ENCODE measurements at places on chromosomes 16 and 17. TPM values are rescaled to one million over a fixed set of nuclear protein-coding genes. Genes with fewer than 3 reads are reported as not detected.

DNA sequence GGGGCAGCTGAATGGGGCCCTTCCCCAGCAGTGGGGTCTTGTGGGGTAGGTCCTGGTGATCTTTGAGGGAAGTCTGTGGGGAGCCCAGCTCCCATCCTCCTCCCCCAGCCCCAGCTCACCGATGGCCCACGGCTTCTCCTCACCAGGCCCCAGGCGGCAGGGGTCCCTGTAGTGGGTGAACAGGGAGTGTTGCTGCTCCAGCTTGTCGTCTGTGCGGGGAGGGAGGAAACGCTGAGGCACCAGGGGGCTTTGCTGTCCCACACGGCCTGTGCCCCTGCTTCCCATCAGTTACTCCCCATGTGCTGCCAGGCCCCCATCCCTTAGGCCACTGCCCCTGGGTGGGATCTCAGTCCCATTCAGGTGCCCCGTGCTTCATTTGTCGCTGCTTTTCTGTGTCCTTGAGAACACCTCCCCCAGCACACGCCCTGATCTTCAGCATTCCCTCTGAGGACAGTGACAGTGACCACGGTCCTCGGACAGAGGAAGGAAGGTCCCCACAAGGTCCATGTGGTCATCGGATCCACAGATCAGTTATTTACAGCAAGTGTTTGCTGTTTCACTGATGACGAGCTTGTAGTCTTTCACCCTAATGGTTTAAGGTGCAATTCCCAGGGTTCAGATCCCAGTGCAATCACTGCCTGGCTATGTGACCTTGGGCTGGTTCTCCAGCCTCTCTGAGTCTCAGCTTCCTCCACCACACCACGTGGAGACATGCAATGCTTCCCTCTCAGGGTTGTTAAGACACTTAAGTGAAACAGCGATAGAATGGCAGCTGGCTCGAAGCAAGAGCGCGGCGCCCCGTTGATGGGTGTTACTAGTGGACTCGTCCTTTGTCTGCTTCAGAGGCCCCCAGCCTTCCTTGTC, 53.1 kb downstream of the PRMT7 start:
- H3K36me3 ChIP-seq: no peaks in the 10 kb centered on the region
- no peak overlapping the region for H3K4me3 ChIP-seq
- no peaks in the 10 kb centered on the region for H3K4me1 ChIP-seq
- no peak overlapping the region for H3K27ac ChIP-seq

MIF4GD gene
- polyA plus RNA-seq: 14.4 TPM

KRTAP1-5 gene
- 134 TPM for polyA plus RNA-seq

GRB2 gene
- 105 TPM for polyA plus RNA-seq

- peaks cover 17% of the 10 kb centered on the region for H3K36me3 ChIP-seq
- DNase-seq: peak; percentile 39
- 0 out of 2 replicates have a peak, but pooled peaks cover 3% of the 10 kb centered on the region for H3K4me1 ChIP-seq
- no peaks in the 10 kb centered on the region for H3K27me3 ChIP-seq
- H3K27ac ChIP-seq: no peak overlapping the region
Measured at GRCh38 chr16:57711-58110, 4.1 kb downstream of the SNRNP25 start.

GRCh38 chr16:72400257-72401083, 228.5 kb upstream of the PMFBP1 start:
- H3K27ac ChIP-seq: 0 out of 2 replicates have a peak overlapping the region, but pooled peaks have one; percentile 7
- H3K27me3 ChIP-seq: no peaks in the 10 kb centered on the region
- H3K4me3 ChIP-seq: no peak overlapping the region
- peak; percentile 71 for DNase-seq
- no peaks in the 10 kb centered on the region for H3K36me3 ChIP-seq

DNA sequence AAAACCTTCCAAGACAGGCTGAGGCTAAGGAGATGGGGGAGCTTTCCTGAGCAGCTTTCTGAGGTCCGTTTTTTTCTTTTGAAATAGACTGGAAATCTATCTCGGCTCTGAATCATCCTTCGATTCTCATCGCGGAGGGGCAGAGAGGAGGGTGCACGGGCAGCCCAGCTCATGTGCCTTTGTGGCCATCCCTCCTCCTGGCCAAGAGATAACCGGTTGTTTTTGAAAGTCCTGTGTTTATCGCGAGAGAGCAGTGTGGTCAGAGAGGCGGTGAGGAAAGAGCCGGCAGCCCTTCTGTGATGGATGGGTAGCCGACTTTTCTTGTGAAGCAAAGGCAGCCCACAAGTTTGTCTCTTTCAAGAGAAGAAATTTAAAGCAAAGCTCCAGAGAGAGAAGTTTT, 191.6 kb downstream of the CCDC182 start:
- peaks cover 9% of the 10 kb centered on the region for H3K4me1 ChIP-seq
- H3K27me3 ChIP-seq: no peaks in the 10 kb centered on the region
- H3K27ac ChIP-seq: no peak overlapping the region
- no peaks in the 10 kb centered on the region for H3K36me3 ChIP-seq

GRCh38 chr16:29974291-29975133, 844 bp downstream of the TAOK2 start:
- H3K4me3 ChIP-seq: peak overlapping the region; percentile 87
- H3K36me3 ChIP-seq: no peaks in the 10 kb centered on the region

DNA sequence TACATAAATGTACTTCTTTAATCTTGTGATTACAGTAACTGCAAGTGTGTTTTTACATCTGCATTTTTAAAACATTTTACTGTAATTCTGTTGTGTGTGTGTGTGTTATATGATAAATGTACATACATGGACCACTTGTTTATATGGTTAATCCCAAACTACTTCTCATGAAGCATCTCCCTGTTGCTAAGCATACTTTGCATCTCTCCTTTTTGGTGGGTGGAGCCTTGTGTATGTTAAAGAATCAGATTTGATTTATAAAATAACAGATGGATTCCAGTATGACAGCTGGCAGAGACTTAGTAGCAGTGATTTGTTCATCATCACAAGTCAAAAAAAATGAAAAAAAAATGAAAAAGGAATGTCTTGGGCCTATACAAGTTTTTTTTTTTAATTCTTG, 56.0 kb upstream of the RHBDL3 start:
- H3K4me3 ChIP-seq: no peak overlapping the region
- peaks cover 8% of the 10 kb centered on the region for H3K4me1 ChIP-seq
- H3K36me3 ChIP-seq: peaks cover 21% of the 10 kb centered on the region
- no peak for DNase-seq
- H3K27me3 ChIP-seq: no peaks in the 10 kb centered on the region

All from GM23248 (cell line).